ENCODE measurements at places on chromosomes 16 and 17.
A peak's percentile ranks its signal among the peaks of the same experiment; 100 is the strongest.

DNA sequence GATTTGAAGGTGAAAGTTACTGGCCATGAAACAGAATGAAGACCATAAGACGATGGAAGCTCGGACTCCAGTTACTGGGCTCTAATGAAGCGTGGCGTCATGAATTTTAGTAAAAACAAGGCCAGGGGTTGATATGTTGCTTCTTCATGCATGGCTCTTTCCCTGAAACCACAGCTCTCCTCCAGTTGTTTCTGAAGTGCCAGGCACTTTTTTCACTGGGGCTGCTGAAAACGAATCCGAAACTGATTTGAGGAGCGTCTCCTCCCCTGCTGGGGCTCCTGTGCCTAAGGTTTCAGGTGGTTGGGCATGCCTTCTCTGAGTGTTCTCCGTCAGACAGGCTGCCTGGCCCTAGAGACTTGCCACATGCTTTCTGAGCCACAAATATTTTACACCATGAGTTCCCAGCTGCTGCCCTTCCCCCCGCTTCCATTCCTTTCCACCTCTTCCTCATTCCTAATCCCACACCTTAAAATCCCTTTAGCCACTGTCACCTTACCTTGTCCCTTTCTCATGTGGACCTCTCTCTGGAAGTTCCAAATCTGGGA, 3.7 kb upstream of the MYL4 start:
- DNase-seq, result no peak

DNA sequence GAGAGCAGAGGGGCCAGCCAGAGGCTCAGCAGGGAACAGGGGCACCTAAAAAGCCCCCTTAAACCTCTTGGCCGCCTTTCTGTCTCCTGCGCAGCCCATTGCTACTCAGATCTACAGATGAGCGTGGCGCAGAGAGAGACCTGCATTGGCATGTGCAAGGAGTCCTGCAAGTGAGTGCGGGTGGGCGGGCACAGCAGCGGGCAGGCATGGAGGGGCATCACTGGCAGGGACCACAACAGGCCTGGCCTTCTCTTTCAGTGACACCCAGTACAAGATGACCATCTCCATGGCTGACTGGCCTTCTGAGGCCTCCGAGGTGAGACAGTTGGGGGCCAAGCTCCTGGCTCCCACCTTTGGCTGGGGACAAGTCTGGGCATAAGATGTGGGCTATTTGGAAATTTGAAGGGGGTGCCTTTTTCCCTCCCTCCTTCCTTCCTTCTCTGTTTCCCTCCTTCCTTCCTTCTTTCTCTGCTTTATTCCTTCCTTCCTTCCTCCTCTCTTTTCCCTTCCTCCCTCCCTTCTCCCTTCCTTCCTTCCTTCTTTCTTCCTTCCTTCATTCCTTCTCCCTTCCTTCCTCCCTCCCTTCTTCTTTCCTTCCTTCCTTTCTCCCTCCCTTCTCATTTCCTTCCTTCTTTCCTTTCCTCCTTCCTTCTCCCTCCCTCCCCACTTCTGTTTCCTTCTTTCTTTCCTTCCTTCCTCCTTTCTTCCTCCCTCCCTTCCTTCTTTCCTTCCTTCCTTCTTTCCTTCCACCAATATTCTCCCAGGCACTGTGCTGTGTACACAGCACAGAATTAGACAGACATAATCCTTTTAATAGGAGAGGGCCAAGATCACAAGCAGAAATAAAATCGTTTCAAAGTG, 75.2 kb downstream of the SCNN1B start:
- DNase-seq, result no peak

- DNase-seq, result no peak
These were observed 99.8 kb downstream of the PITPNC1 start for GRCh38 chr17:67476787-67477335.

DNA sequence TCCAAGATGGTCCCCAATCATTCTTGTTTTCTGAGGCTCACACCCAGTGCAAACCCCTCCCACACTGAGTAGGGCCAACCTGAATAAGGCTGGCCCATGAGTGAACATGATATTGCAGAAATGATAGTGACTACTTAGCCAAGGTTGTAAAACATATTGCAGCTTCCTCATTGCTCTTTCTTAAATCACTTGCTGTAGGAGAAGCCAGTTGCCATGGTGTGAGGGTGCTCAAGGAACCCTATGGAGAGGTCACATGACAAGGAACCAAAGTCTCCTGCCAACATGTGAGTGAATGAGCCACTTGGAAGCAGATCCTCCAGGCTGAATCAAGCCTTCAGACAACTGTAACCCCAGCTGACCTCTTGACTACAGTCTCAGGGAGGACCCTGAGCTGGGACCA, 191.4 kb downstream of the RGS9 start:
- no peak for DNase-seq

GRCh38 chr17:50052241-50052796, 3.6 kb upstream of the ITGA3 start:
- DNase-seq, result peak; percentile 52

- no peak for DNase-seq
These were observed 207.1 kb upstream of the N4BP1 start for GRCh38 chr16:48817032-48817431.

- peak; percentile 43 for DNase-seq
These were observed 4.2 kb downstream of the TRADD start for GRCh38 chr16:67155295-67156142.

GRCh38 chr16:49701789-49702494, 154.0 kb downstream of the ZNF423 start:
- DNase-seq, result no peak

DNA sequence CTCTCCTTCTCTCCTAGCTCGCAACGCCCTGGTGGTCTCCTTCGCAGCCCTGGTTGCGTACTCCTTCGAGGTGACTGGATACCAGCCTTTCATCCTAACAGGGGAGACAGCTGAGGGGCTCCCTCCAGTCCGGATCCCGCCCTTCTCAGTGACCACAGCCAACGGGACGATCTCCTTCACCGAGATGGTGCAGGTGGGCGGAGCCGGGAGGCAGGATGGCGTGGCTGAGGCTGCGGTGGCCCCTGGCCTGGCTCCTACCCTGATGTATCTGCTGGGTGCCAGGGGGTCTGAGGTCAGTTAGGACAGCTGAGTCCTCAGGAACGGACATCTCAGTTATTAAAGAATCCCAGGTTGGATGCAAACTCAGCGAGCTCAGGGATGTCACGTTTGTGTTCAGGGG, 16.7 kb downstream of the SLC26A11 start:
- DNase-seq, result no peak

DNA sequence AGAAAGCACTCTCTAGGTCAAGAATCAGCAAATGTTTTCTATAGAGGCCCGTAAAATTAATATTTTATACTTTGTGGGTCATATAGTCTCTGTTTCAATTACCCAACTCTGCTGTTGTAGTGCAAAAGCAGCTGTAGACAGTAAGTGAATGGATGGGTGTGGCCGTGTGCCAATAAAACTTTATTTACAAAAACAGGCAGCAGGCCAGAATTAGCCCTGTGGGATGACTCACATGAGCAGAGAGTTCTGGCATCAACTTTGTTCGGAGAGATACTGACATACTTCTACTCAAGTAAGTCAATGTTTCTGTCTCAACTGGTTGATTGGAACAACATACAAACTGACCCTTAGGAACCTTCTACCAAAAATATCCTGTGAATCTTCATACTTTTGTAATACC, 616.2 kb downstream of the MAF start:
- no peak for DNase-seq

GRCh38 chr16:27758544-27758943, 208.6 kb downstream of the KATNIP start:
- DNase-seq, result no peak

DNA sequence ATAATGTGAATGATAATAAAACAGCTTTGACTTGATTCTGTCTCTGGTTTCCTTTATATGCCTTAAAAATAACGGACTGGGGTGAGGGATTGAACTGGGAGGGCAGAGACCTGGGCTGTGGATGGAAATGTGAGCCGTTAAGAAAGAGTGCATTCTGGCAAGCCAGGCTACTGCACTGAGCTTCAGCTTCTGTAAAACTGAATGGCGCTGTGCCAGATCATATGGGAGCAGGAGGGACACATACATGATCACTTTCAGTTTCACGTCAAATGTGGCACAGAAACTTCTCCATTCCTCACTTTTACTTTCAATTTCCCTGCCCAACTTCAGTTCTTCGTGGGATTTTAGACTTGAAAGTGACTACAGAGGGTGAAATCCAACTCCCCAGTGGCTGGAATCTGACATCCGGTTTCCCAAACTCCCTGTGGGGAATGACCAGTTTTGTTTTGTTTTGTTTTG, 1.1 kb downstream of the MT2A start:
- no peak for DNase-seq

DNA sequence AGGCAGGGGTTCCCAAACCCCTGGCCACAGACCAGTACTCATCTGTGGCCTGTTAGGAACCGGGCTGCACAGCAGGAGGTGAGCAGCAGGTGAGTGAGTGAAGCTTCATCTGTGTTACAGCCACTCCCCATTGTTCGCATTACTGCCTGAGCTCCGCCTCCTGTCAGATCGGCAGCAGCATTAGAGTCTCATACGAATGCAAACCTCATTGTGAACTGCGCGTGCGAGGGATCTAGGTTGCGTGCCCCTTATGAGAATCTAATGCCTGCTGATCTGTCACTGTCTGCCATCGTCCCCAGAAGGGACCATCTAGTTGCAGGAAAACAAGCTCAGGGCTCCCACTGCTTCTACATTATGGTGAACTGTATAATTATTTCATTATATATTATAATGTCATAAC, 25.1 kb upstream of the RMI2 start:
- DNase-seq, result no peak

DNA sequence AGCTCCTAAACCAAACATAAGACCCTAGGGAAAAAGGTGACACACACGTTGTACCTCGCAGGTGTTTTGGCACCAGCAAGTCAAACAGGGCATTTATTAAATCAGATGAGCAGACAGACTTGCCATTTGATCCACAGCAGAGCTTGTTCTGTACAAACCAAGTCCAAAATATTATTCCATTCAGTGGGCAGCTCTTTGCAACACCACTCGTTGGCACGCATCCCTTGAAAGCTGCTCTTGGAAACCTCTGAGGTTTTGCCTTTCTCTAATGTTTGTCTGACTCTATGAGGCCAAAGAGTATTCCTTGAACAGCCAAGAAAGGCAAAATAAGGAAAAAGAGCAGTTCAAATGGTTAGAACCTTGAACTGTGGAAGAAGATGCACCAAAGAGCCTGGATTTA, 12.7 kb downstream of the TMEM100 start:
- no peak for DNase-seq

DNA sequence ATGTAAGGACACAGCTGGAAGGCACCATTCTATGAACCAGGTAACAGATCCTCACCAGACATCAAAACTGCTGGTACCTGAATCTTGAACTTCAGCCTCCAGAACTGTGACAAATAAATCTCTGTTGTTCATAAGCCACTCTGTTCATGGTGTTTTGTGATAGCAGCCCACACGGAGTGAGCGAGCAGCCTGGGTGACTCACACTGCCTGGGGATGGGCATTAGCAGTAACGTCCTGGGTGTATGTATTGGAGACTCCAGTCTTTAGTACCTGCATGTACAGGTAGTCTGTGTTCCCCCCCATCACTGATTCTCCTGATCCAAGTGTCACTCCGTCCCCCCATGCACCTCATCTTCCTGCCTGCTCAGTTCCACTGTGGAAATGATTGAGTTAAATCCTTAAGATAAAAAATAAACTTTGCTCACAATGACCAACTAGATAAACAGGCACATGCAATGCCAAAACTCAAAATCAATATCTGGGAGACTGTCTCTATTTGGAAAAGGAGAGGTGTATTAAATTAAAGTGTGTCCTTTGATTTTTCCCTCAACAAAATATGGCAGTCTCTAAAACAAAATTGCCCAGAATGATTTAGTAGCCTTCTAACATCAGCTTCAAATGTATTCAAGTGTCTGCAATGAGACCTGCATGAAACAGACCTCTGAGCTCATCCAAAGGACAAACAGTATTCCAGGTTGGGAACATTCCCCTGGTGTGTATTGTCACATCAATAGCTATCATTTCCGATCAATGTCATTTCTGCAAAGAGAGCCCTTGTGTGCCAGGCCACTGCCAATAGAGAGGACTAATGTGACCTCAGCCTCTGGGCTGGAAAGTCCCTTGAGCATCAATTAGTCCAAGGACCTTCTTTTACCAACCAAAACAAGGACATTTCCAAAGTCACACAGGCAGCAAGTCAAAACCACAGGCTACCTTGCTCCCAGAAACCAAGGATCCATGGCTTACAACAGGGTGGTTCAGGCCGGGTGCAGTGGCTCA, 12.2 kb upstream of the VAT1L start:
- no peak for DNase-seq

- no peak for DNase-seq
These were observed 92.7 kb upstream of the CDH5 start for GRCh38 chr16:66273644-66274334.

DNA sequence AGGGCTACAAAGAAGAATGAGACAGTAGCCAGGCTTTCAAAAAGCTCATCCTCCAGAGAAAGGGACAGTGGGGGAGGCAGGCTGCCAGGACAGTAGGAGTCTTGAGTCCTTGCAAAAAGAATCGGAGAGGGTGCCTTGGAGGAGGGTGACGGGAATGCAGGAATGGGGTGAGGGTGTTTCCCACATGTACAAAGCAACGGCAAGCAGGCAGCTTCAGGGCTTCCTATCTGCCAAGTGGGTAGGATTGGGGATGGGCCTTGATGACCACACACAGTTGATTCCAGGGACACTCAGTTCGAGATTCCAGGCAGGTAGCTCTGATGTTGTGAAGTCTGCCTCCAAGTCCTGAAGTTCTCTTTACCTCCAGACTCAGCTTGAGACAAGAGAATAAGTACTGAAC, 54.4 kb downstream of the C17orf67 start:
- DNase-seq, result no peak

- DNase-seq, result no peak
These were observed 45.4 kb downstream of the CLEC19A start for GRCh38 chr16:19330841-19331397.

GRCh38 chr17:30554839-30555751, 77.9 kb downstream of the GOSR1 start:
- no peak for DNase-seq

GRCh38 chr17:1251866-1252608, 18.2 kb upstream of the BHLHA9 start:
- DNase-seq, result no peak

DNA sequence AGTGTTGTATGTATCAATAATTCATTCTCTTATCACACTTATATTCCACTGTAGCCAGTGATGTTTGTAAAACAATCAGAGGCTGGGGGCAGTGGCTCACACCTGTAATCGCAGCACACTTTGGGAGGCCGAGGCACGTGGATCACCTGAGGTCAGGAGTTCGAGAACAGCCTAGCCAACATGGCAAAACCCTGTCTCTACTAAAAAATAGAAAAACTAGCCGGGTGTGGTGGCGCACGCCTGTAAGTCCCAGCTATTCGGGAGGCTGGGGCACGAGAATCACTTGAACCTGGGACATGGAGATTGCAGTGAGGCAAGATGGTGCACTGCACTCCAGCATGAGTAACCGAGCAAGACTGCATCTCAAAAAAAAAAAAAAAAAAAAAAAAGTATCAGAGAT, 217.0 kb downstream of the CPPED1 start:
- DNase-seq, result no peak

- no peak for DNase-seq
These were observed 9.7 kb upstream of the DCAF7 start for GRCh38 chr17:63540590-63540989.

All from NCI-H510A (cell line).